ENCODE measurements at places on chromosomes 6 and 20. TPM values are rescaled to one million over a fixed set of nuclear protein-coding genes. Genes with fewer than 3 reads are reported as not detected.

Gene EYS
- not detected for total RNA-seq

Gene TPD52L1
- 7.2 TPM for total RNA-seq

Gene TFAP2C
- 92.9 TPM for total RNA-seq

Gene TMEM244
- not detected for total RNA-seq

DNA sequence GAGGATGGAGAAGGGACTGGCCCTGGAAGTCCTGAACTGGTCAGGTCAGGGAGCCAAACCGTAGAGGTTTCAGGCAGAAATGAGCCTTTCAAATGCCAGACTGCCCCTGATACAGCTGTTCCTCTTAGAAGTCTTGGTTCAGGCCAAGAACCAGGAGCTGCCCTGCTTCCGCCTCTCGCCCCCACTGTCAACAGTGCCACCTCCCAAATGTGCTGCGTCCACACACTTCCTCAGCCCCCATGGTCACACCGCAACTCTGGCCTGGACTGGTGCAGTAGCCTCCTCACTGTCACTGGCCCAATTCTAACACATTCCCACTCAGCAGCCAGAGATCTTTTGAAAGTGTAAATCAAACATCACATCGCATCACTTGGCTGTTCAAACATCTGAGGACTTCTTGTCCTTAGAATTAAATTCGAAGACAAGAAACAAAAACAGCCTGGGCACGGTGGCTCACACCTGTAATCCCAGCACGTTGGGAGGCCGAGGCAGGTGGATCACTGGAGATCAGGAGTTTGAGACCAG lies 69.7 kb downstream of the STK35 start:
- no peak for DNase-seq

- DNase-seq, result no peak
Measured at GRCh38 chr6:145332011-145332410, 403.3 kb downstream of the EPM2A start.

DNA sequence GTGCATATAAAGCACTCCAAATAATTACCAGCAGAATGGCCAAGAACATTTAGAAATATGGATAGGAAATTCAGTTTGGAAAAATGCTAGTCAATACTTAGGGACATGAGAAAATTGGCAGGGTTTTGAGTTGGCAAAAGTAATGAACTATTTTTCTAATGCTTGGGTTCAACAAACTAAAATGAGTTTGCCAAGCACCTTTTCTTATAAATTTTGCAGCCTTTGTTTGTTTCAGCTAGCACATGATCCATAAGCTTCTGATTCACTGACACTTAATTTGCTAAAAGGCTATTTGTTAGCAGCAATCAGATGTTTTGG lies 324.8 kb downstream of the QKI start:
- no peak for DNase-seq

- DNase-seq, result no peak
Measured at GRCh38 chr6:113185299-113185698, 671.8 kb upstream of the MARCKS start.

- DNase-seq, result no peak
Measured at GRCh38 chr20:50107086-50107660, 5.8 kb downstream of the UBE2V1 start.

DNA sequence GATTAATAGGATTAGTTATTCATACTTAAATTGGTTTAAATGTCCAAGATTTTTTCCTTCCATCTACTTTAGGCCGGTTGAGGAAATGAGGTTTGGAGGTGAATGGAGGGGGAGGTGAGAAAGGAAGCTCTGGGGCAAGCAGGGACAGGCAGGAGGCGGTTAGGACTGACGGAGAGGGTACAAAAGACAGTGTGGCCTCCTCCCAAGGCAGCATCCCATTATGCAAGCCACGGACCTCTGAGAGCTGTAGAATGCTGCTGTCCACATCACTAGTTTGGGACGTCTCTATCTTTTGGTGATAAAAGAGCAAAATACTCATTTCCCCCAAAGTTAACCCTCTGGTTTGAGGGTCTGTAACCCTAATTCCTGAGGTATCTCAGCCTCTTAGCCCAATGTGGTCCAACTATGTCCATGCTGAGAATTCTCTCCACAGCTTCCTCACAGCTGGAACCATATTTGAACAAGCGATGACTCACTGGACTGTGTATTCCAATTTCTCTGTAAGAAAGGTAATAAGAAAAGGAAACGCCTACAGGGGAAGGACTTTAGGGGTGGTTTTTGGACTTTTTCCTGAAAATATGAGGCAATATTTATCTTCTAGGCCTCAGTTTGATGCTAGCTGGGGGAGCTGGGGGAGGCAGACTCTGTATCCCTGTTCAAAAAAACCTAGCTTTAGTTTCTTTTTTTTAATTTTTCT lies 172.2 kb downstream of the TFAP2B start:
- DNase-seq, result no peak

DNA sequence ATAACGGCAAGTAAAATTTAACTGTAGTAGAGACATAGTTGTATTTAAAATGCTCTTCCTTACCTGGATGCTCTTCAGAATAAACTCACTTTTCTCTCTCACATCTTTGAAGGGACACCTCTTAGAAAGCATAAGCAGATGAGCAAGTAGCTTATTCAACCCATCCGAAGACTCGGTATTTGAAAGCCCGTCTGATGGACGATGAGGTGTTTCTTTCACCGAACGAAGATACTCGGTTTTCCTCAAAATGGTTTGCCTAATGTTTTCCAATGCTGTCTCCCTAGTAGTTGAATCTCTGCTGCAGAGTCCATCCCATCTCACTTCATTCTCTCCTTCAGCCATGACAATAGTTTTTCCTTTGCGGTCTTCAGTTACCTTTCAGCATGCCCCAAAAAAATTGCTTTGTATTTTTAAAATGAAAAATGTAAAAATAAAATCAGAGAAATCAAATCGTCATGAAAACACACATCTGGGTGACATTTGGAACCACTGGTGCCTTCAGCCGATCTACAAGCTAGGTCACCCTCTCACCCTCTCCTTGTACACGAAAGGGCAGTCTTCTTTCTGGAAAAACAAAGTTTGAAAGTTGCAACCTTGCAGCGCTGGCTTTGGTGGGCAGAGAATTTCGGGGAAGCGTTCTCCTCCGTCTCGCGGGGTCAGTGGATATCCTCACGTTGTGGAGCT lies 772 bp downstream of the SESN1 start:
- no peak for DNase-seq

GRCh38 chr20:24763386-24764026 lies 185.6 kb upstream of the CST7 start:
- peak; percentile 78 for DNase-seq

GRCh38 chr20:56760610-56761009 lies 131.5 kb downstream of the TFAP2C start:
- DNase-seq, result no peak

- no peak for DNase-seq
Measured at GRCh38 chr6:50077385-50077784, 27.7 kb upstream of the DEFB112 start.

DNA sequence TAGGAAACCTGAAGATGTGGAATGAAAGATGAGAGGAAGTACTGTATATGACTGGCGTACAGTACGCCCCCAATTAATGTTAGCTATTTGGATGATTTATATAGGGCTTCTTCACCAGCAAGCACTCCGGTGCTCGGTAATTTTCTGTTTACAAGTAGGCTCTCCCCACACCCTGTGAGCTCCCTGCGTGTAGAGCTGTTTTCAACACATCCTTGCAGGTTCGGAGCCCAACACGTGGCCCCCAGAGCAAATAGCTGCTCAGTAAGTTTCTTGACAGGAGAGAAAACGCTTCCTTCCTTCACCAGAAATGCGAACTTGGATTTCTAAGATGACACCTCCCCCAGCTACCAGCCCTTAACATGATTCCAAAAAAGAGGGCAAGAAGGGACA lies 1.2 kb upstream of the RAB22A start:
- DNase-seq, result no peak

DNA sequence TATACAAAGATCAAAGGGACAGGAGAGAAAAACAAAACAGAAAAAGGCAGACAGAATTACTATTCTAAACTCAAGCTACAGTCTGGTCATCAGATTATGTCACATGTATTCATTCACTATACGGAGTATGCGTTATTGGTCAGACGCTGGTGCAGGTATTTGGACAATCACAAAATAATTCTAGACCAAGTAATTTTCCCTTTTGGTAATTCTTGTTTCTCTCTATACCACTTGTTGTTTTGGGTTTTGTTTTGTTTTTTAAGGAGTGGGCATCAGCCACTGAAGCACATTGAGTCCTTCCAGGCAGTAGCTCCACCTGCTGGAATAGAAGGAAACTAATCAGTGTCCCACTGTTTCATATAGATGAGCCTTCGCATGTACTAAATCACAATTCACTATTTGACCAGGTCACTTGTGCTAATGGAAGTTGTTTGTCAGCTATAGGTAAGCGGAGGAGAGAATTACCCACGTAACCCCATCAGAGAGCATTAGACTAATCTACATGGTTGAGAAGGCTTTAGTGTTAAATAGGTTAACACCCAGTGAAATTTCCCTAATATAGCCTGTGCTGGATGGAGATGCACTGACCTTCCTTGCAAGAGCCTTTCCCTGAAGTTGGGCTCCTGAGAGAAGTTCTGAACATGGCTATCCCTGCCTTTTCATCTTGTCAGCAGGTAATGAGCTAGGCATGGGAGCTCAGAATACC lies 77.9 kb downstream of the TNFAIP3 start:
- no peak for DNase-seq

- no peak for DNase-seq
Measured at GRCh38 chr6:15288856-15289255, 43.0 kb downstream of the JARID2 start.

DNA sequence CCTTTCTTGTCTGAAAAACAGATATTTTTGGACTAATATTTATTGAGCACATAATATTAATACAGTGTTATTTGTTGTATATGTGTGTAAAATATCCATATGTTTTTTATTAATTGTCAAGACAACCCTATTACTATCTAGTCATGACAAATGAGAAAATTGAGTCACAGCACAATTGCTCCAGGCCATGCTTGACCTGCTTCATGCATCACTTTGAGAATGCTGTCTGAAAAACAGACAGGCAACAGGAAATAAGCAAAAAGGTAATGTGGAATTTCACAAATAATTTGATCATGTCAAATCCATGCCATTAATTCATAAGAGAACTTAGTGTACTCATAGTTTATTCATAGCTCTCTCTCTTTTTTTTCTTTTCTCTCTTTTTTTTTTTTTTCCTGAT lies 246.5 kb downstream of the RIMS1 start:
- no peak for DNase-seq

DNA sequence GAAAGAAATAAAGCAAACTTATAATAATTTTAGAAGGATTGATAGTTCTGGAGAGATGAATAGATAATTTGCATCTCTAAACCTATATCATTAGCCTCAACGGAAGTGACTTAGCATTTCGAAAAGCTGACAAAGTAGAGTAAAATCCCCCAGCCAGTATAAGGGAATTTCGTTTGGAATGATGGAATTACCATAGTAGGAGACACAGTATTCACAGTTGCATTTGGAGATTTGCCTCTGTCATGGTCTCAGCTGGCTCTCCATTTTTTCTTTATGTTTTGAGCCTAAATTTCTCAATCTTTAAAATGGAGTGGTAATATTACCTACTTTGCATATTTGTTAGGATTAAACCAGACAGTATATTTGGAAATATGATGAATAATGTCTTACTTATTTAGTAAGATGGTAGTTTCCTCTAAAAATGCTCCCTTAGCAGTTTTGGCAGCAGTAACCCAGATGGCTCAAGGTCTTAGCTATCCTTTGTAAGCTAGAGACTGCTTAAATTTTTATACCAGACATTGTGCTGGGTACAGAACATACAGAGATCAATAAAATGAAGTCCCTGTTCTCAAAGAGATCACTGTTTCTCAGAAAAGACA lies 58.2 kb downstream of the SMAP1 start:
- no peak for DNase-seq

GRCh38 chr6:22333802-22334201 lies 37.0 kb upstream of the PRL start:
- DNase-seq, result no peak

Measured in osteocyte (in vitro differentiated cells).